ENCODE measurements at places on chromosomes 6 and 20. TPM values are rescaled to one million over a fixed set of nuclear protein-coding genes. Genes with fewer than 3 reads are reported as not detected.

- DNase-seq: no peak
- H3K27ac ChIP-seq: peak overlapping the region; percentile 21
- no peaks in the 10 kb centered on the region for H3K4me1 ChIP-seq
- no peaks in the 10 kb centered on the region for H3K36me3 ChIP-seq
- no peak overlapping the region for H3K4me3 ChIP-seq
- no peaks in the 10 kb centered on the region for H3K27me3 ChIP-seq
These were observed 12.3 kb downstream of the PKIB start for GRCh38 chr6:122622479-122622878.

Gene POPDC3
- total RNA-seq: not detected

Gene SLC22A16
- total RNA-seq: 0.33 TPM

Gene SNX21
- total RNA-seq: 55.0 TPM

- H3K27me3 ChIP-seq: peaks cover 8% of the 10 kb centered on the region
- H3K4me1 ChIP-seq: no peaks in the 10 kb centered on the region
- no peaks in the 10 kb centered on the region for H3K36me3 ChIP-seq
- H3K4me3 ChIP-seq: no peak overlapping the region
- DNase-seq: no peak
- H3K27ac ChIP-seq: no peak overlapping the region
These were observed 32.5 kb upstream of the RPS6KA2 start for GRCh38 chr6:166659581-166659980.

Gene C6orf58
- total RNA-seq: not detected

- H3K27me3 ChIP-seq: peaks cover 25% of the 10 kb centered on the region
- no peaks in the 10 kb centered on the region for H3K36me3 ChIP-seq
- no peaks in the 10 kb centered on the region for H3K4me1 ChIP-seq
- DNase-seq: no peak
These were observed 394 bp downstream of the AKAP12 start for GRCh38 chr6:151240036-151240685.

Gene MAP3K7
- total RNA-seq: 31.1 TPM

Gene ULBP2
- 1.3 TPM for total RNA-seq

DNA sequence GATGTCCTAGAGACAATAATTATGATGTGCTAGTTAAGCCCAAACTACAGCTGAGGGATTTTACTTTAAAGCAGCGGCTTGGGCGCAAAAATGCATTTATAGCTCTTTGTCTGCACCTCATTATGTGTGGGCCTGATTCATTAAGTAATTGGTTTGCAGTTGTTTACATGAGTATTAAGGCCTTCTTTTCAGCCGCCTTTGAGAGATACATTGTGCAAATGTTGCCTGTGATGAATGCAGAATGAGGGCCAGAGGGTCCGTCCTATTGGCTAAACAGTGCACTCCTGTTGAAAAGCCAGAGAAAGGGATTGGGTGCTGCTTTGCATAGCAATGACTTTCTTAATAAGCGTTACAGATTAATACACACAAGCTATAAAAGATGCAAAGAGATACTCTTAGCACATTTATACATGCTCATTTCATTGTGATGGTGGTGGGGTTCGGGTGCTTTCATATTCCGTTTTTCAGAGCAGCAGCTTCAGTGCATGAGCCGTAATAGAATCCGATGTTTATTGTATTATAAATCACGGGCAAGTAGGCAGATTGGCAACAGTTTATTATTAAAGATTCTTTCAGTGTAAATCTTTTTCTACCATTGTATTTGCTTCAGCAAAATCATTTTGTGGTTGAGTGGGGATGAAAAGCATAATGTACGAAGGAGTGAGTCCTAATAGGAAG, 68.2 kb upstream of the XRN2 start:
- H3K36me3 ChIP-seq: no peaks in the 10 kb centered on the region
- H3K4me1 ChIP-seq: no peaks in the 10 kb centered on the region
- H3K4me3 ChIP-seq: no peak overlapping the region
- no peak for DNase-seq
- no peak overlapping the region for H3K27ac ChIP-seq
- H3K27me3 ChIP-seq: no peaks in the 10 kb centered on the region

Gene TBC1D32
- 5.8 TPM for total RNA-seq

Gene PHACTR3
- 0.16 TPM for total RNA-seq

GRCh38 chr20:16346956-16347355, 226.3 kb downstream of the KIF16B start:
- H3K27me3 ChIP-seq: no peaks in the 10 kb centered on the region
- no peaks in the 10 kb centered on the region for H3K4me1 ChIP-seq
- no peaks in the 10 kb centered on the region for H3K36me3 ChIP-seq
- H3K27ac ChIP-seq: no peak overlapping the region
- DNase-seq: no peak

DNA sequence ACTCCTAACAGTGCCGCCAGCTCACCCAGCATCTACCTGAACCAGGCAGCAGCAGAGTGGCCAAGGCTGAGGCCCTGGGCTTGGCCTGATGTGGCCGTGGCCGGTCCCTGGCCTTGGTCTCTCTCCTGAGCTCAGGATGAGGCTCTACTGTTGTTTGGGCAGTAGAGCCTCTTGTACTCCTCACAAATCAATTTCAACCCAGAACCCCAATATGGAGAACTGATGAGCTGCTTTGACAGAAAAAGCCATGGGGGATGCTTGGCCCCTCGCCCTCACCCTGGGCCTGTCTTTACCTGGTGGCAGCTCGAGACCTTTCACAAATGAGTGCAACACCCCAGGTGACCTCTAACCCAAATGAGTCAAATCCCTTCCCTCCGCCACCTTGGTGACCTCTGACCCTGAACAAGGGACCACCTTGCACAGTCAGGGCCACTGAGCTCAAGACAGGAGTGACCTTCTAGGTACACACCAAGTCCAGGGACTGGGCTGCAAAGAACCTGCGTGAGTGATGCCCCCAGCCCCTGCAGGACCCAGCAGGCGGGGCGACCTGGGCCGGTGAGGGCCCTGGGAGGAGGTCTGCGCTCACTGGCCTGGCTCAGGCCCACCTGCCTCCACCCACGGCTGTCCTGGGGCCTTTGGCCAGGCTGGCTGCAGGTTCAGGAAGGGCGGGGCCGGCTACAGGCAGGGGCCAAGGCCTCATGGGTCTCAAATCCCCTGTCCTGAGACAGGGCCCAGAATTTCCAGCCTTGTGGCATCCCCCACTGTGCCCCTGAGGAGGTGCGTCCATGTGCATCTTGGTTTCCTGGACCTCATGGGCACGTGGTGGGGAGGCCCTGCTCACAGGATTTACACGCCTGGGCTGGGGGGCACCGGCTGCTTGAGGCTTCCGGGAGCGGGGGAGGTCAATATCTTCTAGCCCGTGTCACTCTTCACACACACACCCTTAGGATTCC, 30.2 kb downstream of the PSMG4 start:
- no peaks in the 10 kb centered on the region for H3K4me1 ChIP-seq
- no peak overlapping the region for H3K27ac ChIP-seq
- H3K27me3 ChIP-seq: no peaks in the 10 kb centered on the region
- H3K36me3 ChIP-seq: no peaks in the 10 kb centered on the region

DNA sequence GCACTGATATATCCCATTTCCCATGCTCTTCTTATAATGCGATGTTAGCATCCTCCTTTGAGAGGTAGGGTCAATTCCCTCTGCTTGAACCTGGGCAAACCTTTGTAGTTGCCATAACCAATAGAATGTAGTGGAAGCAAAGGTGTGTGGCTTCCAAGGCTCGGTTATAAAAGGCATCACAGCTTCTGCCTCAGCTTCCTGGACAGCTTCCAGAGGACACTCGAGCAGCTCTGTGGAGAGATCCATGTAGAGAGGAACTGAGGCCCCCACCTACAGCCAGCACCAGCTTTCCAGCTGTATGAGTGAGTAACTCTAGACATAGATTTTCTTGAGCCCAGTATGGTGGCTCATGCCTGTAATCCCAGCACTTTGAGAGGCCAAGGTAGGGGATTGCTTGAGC, 36.7 kb downstream of the FGD2 start:
- no peaks in the 10 kb centered on the region for H3K36me3 ChIP-seq
- no peaks in the 10 kb centered on the region for H3K27me3 ChIP-seq
- H3K4me3 ChIP-seq: no peak overlapping the region
- H3K4me1 ChIP-seq: no peaks in the 10 kb centered on the region

Gene IL17A
- not detected for total RNA-seq

Gene MYBL2
- not detected for total RNA-seq

DNA sequence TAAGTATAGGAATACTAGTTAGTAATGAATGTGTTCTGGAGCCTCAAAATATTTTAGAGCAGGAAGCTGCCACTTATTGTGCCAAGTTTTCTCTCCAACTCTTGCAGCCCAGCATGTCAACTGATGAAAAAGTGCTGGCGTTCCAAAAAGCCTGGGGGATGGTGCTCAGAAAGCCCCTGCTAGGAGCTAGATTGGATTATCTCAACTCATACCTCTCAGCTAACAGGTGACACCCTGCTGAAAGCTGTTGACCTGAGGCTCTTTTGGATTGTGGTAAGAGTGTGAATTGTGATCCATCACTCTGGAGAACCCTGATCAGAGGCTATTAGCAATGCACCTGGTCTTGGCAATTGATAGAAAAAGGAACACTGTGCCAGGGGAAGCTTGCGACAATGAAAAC, 580.4 kb downstream of the EYS start:
- no peak overlapping the region for H3K27ac ChIP-seq
- H3K4me1 ChIP-seq: no peaks in the 10 kb centered on the region
- no peaks in the 10 kb centered on the region for H3K27me3 ChIP-seq
- DNase-seq: no peak
- no peaks in the 10 kb centered on the region for H3K36me3 ChIP-seq

Gene ZSWIM3
- total RNA-seq: 5.4 TPM
